ENCODE measurements at places on chromosomes 5 and 9.

DNA sequence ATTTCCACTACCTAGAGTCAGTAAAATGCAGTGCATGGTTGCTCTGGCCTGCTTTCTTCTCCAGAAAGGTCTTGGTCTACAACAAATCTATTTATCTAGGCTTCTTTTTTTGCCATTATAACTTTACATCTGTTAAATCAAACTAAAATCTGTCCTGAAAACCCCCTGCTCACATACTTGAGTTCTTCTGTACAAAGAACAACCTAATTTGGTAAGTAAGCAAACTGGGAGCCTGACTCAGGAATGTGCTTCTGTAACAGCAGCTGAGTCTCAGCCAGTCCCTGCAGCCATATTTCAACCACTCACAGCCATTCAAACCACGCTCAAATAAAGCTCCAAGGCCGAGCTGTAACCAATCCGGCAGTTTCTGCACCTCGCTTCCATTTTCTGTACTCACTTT is 95.8 kb downstream of the PLPP1 start:
- DNase-seq, result no peak

- DNase-seq, result no peak
These were observed 198.7 kb upstream of the HAPLN1 start for GRCh38 chr5:83919071-83920041.

DNA sequence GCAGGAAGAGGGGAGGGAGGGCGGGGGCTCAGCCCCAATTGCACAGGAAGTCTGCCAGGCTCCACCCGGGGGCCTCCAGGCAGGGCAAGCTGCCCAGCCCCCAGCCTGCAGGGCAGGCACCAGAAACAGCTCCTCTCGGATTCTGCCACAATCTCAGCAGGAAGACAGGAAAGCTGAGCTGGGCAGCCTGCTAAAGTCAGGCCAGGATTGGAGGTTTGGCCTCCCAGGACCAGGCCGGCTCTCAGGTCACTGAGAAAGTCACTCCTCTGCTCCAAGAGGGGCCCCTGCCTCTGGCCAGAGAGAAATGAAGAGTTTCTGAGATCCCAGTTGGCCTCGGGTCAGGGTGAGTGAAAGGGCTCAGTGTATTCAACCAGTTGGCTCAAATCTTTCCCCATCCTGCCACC is 54.6 kb upstream of the STXBP1 start:
- no peak for DNase-seq

DNA sequence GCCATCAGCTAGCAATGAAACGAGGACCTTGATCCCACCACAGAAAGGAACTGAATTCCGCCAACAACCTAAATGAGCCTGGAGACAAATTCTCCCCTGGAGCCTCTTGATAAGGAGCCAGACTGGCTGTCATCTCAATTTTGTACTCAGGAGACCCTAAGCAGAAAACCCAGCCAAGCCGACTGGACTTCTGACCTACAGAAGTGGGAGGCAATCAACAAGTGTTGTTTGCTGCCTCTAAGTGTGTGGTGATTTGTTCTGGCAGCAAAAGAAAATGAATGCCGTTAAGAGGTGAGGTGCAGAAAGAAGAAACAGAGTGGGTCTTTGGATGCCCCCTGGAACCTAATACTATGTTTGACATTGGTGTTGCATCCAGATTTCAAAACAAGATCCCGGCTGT is 72.7 kb upstream of the SPATA31E1 start:
- no peak for DNase-seq

- no peak for DNase-seq
These were observed 26.0 kb upstream of the PDE4D start for GRCh38 chr5:59919484-59919883.

DNA sequence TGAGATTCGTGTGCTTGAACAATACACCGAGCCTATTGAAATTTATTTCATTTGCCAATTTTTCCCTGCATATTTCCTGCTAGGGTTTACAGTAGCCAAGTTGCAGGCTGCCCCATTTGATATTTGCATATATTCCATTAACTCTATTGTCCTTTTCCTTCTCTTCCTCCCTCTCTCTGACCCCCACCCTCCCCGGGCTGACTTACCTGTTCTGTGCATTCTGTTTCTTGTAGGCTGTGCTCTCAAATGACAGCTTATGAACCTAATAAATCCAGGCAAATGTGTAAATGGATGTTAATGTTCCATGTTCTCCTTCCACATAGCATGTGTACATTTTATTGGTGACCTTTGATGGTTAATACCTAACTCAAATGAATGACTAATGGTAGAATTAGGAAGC is 1169.2 kb upstream of the WWC1 start:
- no peak for DNase-seq

DNA sequence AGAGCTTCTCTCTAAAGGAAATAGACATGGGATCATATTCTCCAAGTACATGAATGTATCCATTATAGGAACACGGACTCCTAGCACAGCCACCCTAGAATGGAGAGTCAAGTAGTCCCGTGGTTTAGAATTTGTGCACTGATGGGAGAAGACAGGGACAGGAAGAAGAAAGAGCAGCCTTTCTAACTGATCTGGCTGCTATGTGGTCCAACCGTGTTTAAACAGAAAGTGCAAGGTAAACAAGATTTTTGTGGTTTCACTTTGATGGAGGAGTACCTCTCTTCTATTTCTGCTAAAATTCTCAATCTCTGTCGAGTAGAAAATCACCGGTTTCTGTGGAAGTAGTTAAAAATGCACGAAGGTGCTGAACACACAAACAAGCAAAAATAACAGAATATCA is 171.3 kb downstream of the ST8SIA4 start:
- DNase-seq, result no peak

DNA sequence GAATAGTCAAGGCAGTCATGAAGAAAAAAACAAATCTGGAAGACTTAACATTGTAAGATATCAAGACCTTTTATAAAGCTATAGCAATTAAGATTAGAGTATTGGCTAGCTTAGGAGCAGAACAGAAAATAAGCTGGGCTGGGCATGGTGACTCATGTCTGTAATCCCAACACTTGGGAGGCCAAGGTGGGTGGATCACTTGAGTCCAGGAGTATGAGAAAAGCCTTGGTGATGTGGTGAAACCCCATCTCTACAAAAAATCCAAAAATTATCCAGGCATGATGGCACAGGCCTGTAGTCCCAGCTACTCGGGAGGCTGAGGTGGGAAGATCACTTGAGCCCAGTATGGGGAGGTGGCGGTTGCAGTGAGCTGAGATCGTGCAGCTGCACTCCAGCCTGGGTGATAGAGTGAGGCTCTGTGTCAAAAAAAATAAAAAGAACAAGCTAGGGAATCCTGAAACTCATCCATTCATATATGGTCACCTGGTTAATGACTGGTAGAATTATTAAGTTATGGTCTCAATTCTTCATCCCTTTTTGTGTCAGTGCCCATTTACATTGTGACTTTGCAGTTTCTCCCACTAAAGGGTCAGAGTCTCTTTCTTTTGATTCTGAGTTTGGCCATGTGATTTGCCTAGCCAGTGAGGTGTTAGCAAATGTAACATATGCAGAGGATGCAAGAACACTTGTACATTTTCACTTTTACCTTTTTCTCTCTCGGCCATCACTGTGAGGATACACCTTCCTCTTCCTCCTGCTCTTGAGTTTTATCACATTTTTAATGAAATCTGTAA is 144.6 kb upstream of the SGCD start:
- no peak for DNase-seq

DNA sequence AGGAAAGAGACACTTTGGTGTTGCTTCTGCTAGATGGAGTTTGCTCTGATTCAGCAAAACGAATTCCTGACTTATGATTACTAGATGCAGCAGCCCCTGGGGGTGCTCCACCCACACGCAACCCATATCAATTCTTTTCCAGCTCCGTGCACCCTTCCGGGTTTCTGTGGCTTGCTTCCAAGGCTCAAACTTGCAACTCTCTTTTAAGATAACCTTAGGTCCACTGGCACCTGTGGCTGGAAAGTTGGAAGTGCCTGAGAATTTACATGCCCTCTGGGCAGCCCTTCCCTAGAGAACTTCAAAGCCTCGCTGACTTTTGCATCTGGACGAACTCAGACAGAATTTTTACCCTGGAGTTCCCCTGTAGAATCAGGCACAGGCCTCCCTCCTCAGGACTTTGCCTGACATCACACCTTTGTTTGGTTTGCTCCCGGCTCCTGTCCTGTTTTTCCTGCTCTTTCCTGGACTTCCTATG is 224.9 kb downstream of the SNX18 start:
- no peak for DNase-seq

- DNase-seq, result no peak
These were observed 3.4 kb downstream of the S1PR3 start for GRCh38 chr9:88994469-88995199.

GRCh38 chr9:36110434-36110833 is 26.1 kb upstream of the GLIPR2 start:
- DNase-seq, result no peak

DNA sequence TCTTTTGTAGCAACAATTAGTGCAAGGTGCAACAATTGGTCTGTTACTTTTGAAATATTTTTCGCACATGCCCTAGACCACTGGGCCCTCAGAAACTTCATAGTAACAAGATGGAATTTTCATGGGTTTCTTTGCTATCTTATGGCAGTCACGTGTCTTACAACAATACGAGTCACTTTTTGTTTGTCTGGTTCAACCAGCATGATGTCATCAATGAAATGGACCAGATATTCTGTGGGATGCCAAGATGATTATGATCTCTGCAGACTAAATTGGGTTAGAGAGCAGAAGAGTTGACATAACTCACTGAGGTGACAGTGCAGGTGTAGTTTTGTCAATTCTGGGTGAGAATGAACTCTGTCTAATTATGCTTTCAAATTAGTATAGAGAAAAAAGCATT is 239.6 kb upstream of the RIOK2 start:
- no peak for DNase-seq

DNA sequence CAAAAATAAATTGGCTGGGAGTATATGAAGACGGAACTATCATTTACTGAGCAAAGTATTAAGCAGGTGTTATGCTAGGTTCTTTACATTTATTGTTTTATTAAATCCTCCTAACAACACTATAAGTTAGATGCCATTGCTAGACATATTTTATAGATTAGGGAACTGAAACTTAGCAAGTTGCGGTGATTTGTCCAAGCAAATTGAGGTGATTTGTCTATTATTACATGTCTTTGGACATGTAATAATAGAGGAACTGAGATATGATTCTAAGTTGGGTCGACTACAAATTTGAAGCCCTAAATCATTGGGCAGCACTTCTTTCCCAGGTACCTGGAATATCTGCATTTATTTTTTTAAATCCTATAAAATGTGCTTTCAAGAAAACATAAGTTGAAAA is 429.9 kb downstream of the GABRG2 start:
- no peak for DNase-seq

GRCh38 chr5:147446523-147446922 is 63.3 kb downstream of the DPYSL3 start:
- no peak for DNase-seq

DNA sequence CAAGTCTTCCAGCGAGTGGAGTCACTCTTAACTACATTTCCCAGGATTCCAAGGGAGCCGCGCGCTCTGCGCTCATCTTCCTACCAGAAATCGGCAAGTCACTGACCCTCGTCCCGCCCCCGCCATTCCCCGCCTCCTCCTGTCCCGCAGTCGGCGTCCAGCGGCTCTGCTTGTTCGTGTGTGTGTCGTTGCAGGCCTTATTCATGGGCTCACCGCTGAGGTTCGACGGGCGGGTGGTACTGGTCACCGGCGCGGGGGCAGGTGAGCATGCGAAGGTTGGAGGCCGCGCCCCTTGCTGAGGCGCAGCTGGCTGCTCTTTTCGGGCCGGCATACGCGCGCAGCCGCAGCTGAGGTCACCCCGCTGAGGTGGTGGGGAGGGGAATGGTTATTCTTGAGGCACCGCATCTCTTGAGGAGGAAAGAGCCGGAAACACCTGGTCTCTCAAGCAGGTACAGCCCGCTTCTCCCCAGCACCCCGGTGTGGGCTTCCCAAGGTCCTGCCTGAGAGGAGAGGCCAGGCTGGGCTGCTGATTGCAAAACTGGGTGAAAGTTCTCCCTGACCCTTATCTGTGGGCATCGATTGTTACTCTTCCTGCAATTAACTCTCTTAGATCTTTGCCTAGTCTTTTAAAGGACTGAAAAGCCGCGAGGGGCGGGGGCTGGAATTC is at the start of gene HSD17B4:
HSD17B4 (plus strand) TSS at position 125 of the 667 bp plus-strand sequence; CDS start at position 204, 79 bp downstream.
- DNase-seq, result peak; percentile 73

DNA sequence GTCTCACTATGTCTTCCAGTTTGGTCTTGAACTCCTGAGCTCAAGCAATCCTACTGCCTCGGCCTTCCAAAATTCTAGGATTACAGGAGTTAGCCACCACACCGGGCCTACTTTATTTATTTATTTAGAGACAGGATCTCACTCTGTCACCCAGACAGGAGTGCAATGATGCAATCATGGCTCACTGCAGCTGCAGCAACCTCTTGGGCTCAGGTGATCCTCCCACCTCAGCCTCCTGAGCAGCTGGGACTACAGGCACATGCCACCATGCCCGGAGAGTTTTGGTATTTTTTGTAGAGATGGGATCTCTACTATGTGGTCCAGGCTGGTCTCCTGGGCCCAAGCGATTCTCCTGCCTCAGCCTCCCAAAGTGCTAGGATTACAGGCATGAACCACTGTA is 32.8 kb downstream of the PHAX start:
- no peak for DNase-seq

DNA sequence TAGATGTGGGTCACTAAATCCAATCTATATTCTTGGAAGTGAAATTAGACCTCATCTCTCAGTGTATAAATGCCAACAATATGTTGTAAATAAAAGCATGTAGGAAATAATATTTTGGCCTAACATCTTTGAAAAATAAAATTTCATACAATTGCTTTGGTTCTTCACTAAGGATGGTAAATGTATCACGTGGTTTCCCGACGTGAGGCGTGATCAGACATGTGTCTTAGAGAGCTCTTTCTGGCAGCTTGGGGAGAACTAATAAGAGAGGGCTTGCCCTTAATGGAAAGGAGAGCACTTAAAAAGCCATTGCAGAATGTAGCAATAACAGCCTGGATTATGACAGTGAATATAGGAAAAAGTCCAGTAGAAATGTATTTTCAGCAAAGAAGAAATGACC is 602.6 kb downstream of the CDH12 start:
- no peak for DNase-seq

DNA sequence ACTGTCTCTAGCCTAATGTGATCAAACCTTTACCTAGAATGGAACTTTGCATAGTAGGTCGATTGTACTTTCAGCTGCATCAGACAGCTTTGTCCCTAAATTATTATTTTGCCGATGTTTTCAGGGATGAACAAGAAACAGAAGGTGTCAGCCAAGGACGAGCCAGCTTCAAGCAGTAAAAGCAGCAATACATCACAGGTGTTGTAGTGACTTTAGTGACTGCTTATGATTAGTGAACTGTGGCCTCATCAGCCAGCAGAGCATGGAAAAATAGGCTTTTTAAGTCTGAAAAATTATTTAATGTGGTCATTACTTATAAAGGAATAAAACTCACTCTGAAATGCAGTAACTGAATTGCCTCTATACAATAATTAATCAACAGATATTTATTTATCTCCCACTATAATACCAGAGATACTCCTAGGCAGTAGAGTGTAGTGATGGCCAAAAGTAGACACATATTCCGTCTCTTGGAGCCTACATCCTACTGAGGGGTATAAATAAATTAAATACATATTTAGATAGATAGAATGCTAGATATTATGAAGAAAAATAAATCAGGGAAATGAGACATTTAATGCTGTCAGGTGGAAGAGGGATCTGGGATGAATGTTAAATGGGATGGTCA is 166.3 kb downstream of the PARP8 start:
- DNase-seq, result no peak
